ENCODE measurements at places on chromosomes 3 and 15.

DNA sequence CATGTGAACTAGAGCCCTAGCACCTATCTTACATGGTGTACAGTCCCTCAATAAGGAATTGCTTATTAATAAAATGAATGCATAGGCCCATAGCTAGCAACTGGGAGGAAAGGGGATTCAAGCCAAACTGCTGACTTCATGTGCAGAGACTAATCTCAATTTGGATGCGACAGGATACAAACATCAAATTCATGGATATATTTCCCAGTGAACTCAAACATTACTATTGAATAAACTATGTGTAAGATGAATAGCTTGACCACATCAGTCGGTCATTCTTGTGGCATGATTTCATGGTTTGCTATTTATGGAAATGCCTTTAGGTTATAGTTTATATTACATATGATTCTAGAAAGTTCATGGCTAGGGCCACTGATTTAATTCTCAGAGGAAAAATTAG is 268.6 kb upstream of the SLITRK3 start:
- DNase-seq, result no peak

DNA sequence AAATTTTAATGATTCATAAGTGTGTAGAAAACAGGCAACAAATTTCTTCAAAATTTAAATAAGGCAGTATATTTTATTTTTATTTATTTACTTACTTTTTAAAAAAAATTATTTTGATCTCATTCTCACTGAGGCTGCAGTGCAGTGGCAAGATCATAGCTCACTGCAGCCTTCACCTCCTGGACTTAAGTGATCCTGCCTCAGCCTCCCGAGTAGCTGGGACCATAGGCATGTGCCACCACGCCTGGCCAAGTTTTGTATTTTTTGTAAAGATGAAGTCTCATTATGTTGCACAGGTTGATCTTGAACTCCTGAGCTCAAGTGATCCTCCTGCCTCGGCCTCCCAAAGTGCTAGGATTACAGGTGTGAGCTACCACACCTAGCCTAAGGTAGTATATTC is 61.2 kb upstream of the XRN1 start:
- no peak for DNase-seq

DNA sequence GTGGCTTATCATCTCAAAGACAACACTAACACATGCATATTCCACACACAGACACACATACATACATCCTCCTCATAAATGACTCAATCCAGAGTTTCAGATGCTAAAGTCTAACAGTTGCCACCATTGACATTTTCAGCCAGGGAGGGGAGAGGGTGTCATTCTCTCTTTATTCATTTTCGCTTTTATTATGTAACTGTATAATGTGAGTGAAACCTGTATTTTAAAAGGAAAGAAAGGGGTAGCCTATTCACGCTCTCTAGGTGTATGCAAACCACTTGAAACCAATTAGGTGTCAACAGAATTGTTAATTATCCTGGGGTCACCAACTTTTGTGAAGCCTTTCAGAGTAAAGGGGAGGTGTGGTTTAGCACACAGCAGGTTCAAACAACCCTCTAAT is 1282.9 kb downstream of the ROBO2 start:
- DNase-seq, result no peak

GRCh38 chr3:120462409-120462959 is 11.7 kb upstream of the FSTL1 start:
- DNase-seq, result no peak

Measured in stimulated activated CD4-positive, alpha-beta T cell treated with anti-CD3 and anti-CD28 coated beads, Interleukin-1b, Interleukin-23, amount 100 ng/mL, for 48 hours (primary cell).